ENCODE measurements at places on chromosomes 5 and 9. TPM values are rescaled to one million over a fixed set of nuclear protein-coding genes. Genes with fewer than 3 reads are reported as not detected.

GRCh38 chr9:135907006-135907430, 328 bp downstream of the CAMSAP1 start:
- no peaks in the 10 kb centered on the region for H3K27me3 ChIP-seq
- no peak for DNase-seq
- peaks cover 10% of the 10 kb centered on the region for H3K36me3 ChIP-seq
- no peak overlapping the region for H3K27ac ChIP-seq

- no peaks in the 10 kb centered on the region for H3K4me1 ChIP-seq
- no peaks in the 10 kb centered on the region for H3K36me3 ChIP-seq
- DNase-seq: no peak
- H3K4me3 ChIP-seq: no peak within 1 kb of the TSS
These were observed at the start of gene SLC27A6 for GRCh38 chr5:128965011-128965637. Gene SLC27A6 (plus strand): TSS chr5:128965488. CDS start chr5:128966138, 650 bp downstream.

DNA sequence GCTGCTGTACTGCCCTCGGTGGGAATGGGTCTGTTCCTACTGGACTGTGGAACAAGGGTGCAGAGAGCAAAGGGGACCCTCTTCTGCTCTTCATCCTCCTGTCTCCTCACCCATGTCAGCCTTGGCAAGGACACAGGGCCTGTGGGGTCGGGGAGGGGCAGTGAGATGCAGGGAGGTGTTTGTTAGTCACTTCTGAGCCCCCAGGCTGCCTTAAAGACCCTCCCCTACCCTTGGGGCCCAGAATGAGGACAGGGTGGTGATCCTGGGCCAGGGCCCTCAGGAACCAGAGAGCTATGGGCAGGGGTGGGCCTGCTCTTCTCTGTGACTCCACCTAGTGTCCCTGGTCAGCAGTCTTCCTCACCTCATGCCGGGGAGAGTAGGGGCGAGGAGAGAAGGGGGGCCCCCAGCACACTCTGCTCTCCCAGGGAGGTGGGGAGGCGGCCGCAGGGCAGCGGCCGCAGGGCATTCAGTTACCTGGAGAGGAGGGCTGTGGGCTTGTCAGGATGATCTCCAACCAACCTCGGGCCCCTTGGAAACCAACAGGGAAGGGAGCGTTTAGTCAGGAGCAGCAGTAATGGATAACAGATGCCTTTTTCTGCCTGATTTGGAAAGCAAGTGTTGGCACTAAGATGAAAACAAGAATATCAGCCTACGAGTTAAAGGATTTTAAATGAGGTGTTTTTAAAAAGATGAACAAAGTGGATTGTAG, 62.0 kb upstream of the GARNL3 start:
- no peak overlapping the region for H3K27ac ChIP-seq
- no peak overlapping the region for H3K4me3 ChIP-seq
- H3K4me1 ChIP-seq: peaks cover 12% of the 10 kb centered on the region

DNA sequence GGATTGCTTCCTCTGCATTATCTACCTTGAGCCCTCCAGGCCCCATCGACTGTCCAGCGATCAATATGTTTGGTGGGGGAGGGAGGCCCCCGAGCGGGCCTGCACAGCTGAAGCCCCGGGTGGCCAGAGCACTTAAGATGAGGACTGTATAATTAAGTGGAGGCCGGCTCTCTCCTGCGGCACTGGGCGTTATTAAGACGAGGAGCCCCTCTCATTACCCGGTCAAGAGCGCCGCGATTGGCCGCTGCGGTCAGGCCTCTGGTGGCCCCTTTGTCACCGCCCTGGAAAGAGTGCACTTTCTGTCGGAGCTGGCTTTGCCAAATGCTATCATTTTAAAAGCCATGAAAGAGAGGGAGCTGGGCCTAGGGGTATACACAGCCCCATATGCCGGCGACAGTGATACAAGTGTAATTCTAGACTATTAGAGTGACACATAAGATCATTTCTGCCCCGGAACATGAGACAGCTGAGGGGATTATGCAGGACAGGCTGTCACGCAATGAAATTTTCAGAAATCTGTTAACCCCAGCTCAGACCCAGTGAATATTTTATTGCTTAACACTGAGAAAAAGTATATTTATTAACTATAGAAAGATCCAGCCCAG, 106.3 kb upstream of the IRX1 start:
- no peak overlapping the region for H3K4me3 ChIP-seq
- H3K4me1 ChIP-seq: no peaks in the 10 kb centered on the region
- H3K27me3 ChIP-seq: no peaks in the 10 kb centered on the region
- no peak overlapping the region for H3K27ac ChIP-seq
- no peak for DNase-seq

DNA sequence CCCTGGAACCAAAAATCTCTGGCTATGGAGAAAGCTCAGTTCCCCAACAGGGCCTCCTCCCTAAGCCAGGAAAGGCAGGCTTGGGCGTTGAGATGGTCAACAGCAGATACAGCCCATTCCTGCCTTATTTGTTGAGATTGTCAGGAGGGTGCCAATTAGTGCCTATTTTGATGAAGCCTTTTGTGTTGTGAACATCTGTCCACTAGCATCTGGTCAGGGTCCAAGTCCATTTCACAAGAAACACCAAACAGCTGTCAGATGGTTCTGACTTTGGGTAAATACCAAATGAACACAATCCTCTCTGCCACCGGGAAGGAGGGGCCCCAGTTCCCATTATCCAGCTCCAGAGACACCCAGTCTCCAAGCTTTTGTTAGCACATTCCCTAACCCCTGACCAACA, 19.9 kb downstream of the SEMA6A start:
- DNase-seq: no peak
- H3K27ac ChIP-seq: no peak overlapping the region
- no peaks in the 10 kb centered on the region for H3K27me3 ChIP-seq
- no peaks in the 10 kb centered on the region for H3K36me3 ChIP-seq
- no peak overlapping the region for H3K4me3 ChIP-seq
- H3K4me1 ChIP-seq: no peaks in the 10 kb centered on the region

- no peaks in the 10 kb centered on the region for H3K36me3 ChIP-seq
- no peak overlapping the region for H3K4me3 ChIP-seq
- H3K4me1 ChIP-seq: no peaks in the 10 kb centered on the region
- no peak for DNase-seq
- no peak overlapping the region for H3K27ac ChIP-seq
- no peaks in the 10 kb centered on the region for H3K27me3 ChIP-seq
These were observed 354.9 kb downstream of the DIRAS2 start for GRCh38 chr9:90287567-90288274.

DNA sequence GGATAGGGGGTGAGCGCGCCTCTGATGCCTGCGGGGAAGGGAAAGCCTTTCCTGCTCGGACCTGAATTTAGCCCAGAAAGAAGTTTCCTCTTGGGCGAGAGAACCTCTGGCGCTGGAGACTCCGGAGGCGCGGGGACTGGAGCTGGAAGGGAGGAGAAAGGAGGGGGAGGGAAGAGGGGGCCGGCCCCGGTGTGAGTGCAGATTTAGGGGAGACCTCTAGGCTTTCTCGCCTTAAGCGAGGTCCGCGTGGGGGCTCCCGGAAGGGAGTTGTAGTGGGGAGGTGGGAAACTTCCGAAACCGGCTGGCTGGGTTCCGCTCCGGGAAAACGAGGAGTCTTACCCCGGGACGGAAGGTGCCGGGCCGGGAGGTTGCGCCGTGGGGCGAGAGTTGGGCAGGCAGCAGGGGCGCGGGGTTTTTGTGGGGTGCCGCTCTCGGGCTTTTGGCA, 1.3 kb downstream of the PCSK5 start:
- H3K36me3 ChIP-seq: no peaks in the 10 kb centered on the region
- H3K4me3 ChIP-seq: peak overlapping the region; percentile 75
- peaks cover 5% of the 10 kb centered on the region for H3K27me3 ChIP-seq

DNA sequence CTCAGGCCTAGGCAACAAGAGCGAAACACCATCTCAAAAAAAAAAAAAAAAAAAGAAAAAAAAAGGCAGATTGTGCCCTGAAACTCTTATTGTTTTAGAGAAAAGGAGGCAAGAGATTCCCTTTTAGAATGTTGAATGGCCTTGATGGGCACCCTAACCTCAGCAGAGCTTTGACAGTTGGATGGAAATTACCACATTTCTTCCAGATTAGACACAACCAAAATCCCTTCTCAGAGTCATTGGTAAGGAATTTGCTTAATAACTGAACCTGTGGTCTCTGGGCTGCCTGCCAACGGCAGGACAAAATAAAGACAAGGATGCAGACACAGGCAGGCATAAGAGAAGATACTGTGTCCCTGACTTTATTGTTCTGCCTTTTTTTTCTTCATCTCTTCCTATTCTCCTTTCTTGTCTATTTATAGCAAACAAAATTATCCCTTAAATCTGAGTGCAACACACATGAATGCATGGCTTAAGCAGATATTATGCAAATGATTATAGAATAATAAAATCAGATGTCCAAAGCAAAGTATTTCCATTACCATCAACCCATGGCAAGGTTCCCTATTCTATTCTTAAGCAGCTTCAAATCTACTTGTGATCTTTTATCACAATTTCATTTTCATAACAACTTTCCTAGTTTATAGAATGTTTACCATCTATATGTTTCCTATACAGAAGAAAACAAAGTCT, 37.3 kb upstream of the TRIO start:
- DNase-seq: no peak
- no peak overlapping the region for H3K4me3 ChIP-seq
- no peak overlapping the region for H3K27ac ChIP-seq
- no peaks in the 10 kb centered on the region for H3K36me3 ChIP-seq

DNA sequence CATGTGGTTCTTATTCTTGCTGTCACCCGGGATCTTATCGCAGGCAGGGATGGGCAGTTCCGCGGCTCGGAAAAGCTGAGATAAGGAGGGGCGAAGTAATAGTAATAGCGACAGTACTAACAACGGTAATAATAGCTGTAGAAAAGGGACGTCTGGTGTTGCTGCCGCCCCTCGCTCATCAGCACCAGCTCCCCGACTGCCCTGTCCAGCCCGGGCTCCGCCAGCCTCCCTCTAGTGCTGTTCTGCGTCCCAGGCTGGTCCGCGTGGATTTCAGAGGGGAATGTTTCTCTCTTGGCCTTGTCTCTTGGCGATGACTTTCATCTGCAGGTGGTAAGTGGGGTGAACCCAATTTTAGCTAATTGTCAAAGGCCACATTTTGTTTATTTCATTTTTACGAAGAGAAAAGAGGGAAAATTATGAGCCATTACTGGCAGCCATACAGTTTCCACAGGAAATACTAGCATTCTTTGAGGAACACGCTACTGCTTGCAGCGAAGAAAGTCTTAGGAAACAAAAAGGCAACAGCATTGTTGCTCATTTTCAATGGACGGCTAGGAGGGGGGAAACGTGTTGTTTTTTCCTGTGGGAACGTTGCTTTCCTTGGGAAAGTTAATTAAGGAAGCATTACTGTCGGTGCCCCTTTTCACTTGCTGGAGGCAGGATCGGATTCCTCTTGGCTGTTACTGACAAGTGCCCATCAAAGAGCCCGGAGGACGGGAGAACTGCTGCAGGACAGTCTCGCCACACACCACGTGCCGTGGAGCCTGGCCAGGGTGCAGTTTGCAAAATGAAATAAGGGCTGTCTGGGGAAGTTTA, 762 bp downstream of the SNCAIP start:
- H3K4me1 ChIP-seq: no peaks in the 10 kb centered on the region
- peaks cover 8% of the 10 kb centered on the region for H3K27me3 ChIP-seq
- no peak for DNase-seq
- H3K4me3 ChIP-seq: no peak overlapping the region
- H3K36me3 ChIP-seq: no peaks in the 10 kb centered on the region

GRCh38 chr9:117043159-117043558, 356.1 kb downstream of the TRIM32 start:
- no peaks in the 10 kb centered on the region for H3K27me3 ChIP-seq
- H3K4me1 ChIP-seq: no peaks in the 10 kb centered on the region
- no peak overlapping the region for H3K27ac ChIP-seq

- no peaks in the 10 kb centered on the region for H3K36me3 ChIP-seq
- no peaks in the 10 kb centered on the region for H3K27me3 ChIP-seq
- DNase-seq: no peak
- no peak overlapping the region for H3K4me3 ChIP-seq
These were observed 7.7 kb downstream of the AHRR start for GRCh38 chr5:329121-329735.

Gene PLEKHG4B
- not detected for total RNA-seq

Gene ANKRD18B
- total RNA-seq: not detected

Gene BTNL8
- not detected for total RNA-seq

Gene PNPLA7
- 2.4 TPM for total RNA-seq

All from CD8-positive, alpha-beta memory T cell (primary cell).